ENCODE measurements at places on chromosomes 3 and 15.

GRCh38 chr3:18634461-18634860 is 209.3 kb upstream of the SATB1 start:
- no peak for ATAC-seq
- H3K27ac ChIP-seq, result no peak overlapping the region
- no peaks in the 10 kb centered on the region for H3K4me1 ChIP-seq
- no peak overlapping the region for H3K4me3 ChIP-seq

GRCh38 chr3:157441102-157441624 is 4.5 kb downstream of the PTX3 start:
- no peak overlapping the region for H3K27ac ChIP-seq
- H3K36me3 ChIP-seq, result no peaks in the 10 kb centered on the region
- ATAC-seq, result no peak
- no peaks in the 10 kb centered on the region for H3K4me1 ChIP-seq

GRCh38 chr3:171352387-171352935 is 107.7 kb downstream of the TNIK start:
- no peak for ATAC-seq
- H3K4me1 ChIP-seq, result peaks cover 39% of the 10 kb centered on the region
- H3K27me3 ChIP-seq, result no peaks in the 10 kb centered on the region

DNA sequence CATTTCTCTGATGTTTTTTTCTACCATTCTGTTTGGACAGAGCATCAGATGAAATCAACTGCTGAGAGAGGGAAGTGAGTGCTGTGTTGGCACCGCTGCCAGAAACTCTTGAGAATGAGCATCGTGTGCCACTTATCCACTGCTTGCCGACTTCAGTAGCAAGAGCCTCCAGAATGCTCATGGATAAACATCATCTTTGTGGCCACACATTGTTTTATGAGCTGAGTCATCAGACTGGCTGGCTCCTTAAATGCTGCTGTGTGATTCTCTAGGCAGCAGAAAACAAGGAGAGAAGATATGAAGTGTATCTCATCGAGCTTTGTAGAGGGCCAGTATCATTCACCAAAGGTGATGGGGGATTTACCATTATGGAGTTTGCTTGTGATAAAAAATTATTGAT is 3.4 kb upstream of the DOCK3 start:
- H3K27ac ChIP-seq, result no peak overlapping the region
- H3K4me3 ChIP-seq, result no peak overlapping the region
- H3K4me1 ChIP-seq, result peaks cover 5% of the 10 kb centered on the region
- H3K36me3 ChIP-seq, result no peaks in the 10 kb centered on the region

DNA sequence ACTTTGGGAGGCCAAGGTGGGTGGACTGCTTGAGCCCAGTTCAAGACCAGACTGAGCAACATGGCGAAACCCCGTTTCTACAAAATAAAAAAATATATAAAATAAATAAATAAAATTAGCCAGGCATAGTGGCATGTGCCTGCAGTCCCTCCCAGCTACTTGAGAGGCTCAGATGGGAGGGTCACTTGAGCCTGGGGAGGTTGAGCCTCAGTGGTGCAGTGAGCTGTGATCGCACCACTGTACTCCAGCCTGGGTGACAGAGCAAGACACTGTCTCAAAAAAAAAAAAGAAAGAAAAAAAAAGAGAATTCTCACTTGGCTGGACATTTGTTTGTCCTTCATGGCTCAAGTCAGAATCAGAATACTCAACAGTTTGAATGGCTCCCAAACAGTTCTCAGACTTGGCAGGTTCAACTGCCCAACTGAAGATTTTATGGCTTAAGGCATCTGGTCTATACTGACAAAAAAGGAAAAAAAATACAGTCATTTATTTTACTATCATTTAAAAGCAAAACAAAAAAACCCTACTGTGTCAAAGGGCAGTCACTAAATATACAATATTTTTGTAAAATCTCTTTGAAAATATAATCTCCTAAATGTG is 106.6 kb downstream of the FBXL22 start:
- peaks cover 32% of the 10 kb centered on the region for H3K36me3 ChIP-seq
- H3K4me3 ChIP-seq, result no peak overlapping the region
- peaks cover 12% of the 10 kb centered on the region for H3K4me1 ChIP-seq
- no peak overlapping the region for H3K27ac ChIP-seq

DNA sequence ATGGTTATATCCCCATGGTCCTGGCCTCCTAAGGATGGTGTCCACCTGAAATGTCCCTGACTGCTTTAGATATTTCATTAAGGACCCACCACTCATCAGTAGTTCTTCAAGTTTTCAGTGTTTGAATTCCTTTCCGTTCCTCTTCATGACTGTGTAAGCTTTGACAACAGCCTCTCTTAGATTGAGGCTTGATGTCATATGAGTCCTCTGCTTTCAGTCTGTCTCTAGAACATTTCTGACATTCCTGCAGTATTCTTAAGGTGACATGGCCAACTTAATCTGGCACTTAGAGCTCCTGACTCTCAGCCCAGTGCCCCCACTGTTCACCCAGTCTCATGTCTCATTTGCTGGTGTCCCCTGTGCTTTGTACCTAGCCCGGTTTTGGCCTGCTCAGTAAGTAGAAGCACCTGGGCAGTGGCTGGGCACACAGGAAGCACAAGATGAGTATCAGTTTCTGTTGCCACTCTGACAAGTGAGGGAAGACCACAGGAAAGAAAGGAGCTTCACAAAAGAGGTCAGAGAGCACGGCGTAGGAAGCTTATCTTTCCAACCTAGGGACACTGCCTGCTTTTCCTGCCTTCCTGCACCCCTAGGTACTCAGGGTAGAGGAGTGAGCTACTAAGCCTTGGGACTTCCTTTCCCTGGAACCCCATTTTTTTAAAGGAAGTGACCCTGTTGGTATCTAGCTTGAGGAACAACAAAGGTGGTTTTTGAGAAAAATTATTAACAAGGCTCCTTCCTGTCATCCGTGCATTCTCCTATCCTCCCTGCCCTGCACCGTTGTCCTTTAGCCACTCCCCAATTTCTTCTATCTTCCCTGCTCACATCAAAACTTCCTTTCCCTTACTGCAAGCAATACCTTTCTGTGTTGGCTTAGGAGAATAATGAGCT is 103.1 kb downstream of the KLHL25 start:
- H3K4me1 ChIP-seq, result peaks cover 60% of the 10 kb centered on the region
- H3K4me3 ChIP-seq, result peak overlapping the region; percentile 86
- ATAC-seq, result peak; percentile 57
- peaks cover 84% of the 10 kb centered on the region for H3K36me3 ChIP-seq
- no peaks in the 10 kb centered on the region for H3K27me3 ChIP-seq

DNA sequence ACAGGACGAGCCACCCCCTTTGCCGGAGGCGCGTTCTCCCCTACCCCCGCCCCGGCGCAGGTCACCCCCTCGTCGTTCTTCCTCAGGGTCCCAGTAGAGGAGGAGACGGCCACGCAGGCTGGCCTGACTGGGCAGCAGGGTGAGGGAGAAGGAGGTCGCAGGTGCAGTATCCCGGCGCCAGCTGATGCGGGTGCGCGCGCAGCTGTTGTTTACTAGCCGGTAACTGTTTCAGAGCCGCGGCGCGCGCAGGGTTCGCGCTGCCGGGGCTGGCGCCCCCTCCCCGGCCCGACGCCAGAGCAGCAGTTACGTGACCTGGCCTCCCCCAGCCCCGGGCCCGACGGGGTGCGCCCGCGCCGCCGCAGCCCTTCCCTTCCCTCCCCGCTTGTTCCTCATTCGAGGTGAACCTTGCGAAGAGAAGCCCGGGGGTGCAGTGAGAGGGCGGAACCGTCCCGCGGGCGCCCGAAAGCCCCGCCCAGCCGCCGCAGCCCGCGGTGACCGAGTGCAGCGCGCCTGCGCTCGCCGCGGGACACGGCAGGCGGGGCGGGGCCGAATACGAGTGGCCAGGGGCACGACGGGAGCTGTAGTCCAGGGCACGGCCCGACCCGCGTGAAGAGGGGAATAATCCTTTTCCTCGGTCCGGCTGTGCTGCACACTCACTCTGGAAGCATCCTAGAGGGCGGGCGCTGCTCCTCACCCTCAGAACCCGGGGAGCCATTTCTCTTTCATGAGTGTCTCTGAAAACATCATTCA is at the start of gene SLC12A6:
Gene SLC12A6, minus strand, starts transcription at position 225 of the 750 bp plus-strand sequence. CDS start 1,101 bp downstream, outside the sequence.
- H3K4me1 ChIP-seq, result peaks cover 30% of the 10 kb centered on the region
- no peak within 1 kb of the TSS for H3K4me3 ChIP-seq
- peak within 1 kb of the TSS; percentile 97 for H3K27ac ChIP-seq
- H3K27me3 ChIP-seq, result no peaks in the 10 kb centered on the region

- H3K4me3 ChIP-seq, result no peak overlapping the region
- H3K36me3 ChIP-seq, result no peaks in the 10 kb centered on the region
- H3K4me1 ChIP-seq, result no peaks in the 10 kb centered on the region
- H3K27me3 ChIP-seq, result peaks cover 4% of the 10 kb centered on the region
- no peak overlapping the region for H3K27ac ChIP-seq
Measured at GRCh38 chr3:154023148-154023547, 98.0 kb upstream of the ARHGEF26 start.

DNA sequence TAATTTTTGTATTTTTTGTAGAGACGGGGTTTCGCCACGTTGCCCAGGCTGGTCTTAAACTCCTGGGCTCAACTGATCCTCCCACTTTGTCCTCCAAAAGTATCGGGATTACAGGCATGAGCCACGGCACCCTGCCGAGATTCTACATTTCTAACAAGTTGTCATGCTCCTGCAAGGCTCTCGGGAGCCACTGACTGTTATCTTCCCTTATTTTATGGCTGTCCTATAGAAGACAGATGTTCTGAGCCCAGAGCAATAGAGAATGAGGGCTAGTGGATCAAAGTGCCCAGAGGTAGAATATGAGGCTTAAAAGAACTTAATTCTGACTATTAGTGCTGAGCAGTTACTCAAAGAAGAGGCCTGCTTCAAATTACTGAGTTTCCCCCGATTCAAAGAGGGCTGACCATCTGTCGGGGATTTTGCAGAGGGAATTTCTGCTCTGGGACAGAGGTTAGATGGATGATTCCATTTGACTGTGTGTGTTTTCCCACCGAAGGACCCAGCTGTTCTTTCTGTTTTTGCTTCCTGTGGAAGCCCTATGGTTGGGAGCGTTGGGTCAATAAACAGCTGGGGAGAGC is 39.5 kb downstream of the ITPR1 start:
- H3K4me1 ChIP-seq, result peaks cover 10% of the 10 kb centered on the region
- H3K27me3 ChIP-seq, result no peaks in the 10 kb centered on the region
- H3K36me3 ChIP-seq, result peaks cover 5% of the 10 kb centered on the region

DNA sequence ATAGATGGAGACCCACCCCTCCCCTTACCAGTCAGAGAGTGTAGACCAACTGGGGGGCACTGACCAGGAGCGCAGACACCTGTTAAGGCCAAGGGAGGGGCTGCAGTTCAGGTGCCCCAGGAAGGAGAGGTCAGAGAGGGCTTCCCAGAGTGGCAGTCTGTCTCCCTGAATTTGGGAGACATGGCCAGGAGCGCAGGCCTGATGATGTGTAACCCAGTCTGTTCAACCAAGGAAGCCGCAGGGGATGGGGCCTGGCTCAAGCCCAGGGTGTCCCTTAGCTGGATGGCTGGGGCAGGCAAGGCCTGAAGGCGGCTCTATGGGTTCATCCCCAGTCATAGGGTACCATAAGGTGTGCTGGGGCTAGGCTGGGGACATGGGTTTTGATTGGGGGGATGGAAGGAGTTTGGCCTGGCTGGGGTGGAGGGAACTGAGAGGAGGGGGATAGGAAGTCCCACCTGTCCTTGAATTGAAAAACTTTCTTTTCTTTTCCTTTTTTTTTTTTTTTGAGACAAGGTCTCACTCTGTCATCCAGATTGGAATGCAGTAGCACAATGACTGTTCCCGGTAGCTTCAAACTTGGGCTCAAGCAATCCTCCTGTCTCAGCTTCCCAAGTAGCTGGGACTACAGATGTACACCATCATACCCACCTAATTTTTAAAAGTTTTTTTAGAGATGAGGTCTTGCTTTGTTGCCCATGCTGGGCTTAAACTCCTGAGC is 75.7 kb downstream of the SMAD6 start:
- H3K36me3 ChIP-seq, result no peaks in the 10 kb centered on the region
- H3K4me1 ChIP-seq, result no peaks in the 10 kb centered on the region
- ATAC-seq, result no peak
- H3K27ac ChIP-seq, result no peak overlapping the region

- no peak overlapping the region for H3K27ac ChIP-seq
- no peak for ATAC-seq
- H3K36me3 ChIP-seq, result no peaks in the 10 kb centered on the region
- peaks cover 6% of the 10 kb centered on the region for H3K4me1 ChIP-seq
- no peak overlapping the region for H3K4me3 ChIP-seq
Measured at GRCh38 chr3:52183786-52184445, 14.0 kb upstream of the ALAS1 start.

GRCh38 chr3:195760345-195761122 is 39.8 kb downstream of the MUC20 start:
- peaks cover 6% of the 10 kb centered on the region for H3K4me1 ChIP-seq
- H3K27me3 ChIP-seq, result peaks cover 47% of the 10 kb centered on the region
- H3K36me3 ChIP-seq, result no peaks in the 10 kb centered on the region

DNA sequence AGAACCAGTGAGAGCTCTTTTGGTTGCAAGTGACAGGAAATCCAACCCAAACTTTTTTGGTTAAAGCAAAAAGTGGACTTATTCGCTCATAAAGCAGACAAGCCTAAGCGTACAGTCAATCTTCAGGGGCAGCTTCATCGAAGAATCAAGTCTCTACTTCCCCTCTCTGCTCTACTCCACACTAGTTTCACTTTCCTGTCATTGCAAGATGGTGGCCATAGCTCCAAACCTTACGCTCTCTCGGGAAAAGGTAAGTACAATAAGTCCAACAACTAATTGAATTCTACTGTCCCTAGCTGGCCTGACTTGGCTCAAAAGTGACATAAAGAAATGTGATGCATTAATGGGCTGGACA is 24.9 kb upstream of the ZNF710 start:
- H3K36me3 ChIP-seq, result no peaks in the 10 kb centered on the region
- no peaks in the 10 kb centered on the region for H3K4me1 ChIP-seq
- no peak for ATAC-seq
- no peaks in the 10 kb centered on the region for H3K27me3 ChIP-seq

DNA sequence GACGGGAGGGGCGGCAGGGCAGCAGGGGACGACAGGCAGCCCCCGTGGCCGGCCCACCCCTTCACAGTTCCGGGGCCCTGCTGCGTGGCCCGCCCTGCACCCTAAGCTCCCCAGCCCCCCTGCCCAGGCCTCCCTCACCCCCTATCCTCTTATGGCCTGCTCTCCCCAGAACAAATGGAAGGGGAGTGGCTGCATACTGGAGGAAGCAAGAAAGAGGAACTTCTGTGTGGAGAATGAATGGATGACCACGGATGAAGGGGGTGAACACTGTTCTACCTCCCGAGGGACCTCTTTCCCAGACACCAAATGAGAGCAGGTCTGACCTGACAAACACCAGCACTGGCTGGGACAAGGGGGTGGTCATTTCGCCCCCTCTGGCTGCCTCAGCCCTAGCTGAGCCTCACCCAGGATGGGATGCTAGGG is 25.0 kb downstream of the SEC61A1 start:
- H3K27me3 ChIP-seq, result no peaks in the 10 kb centered on the region
- peaks cover 56% of the 10 kb centered on the region for H3K36me3 ChIP-seq
- H3K4me1 ChIP-seq, result no peaks in the 10 kb centered on the region
- no peak overlapping the region for H3K4me3 ChIP-seq
- no peak overlapping the region for H3K27ac ChIP-seq
- no peak for ATAC-seq

Data from activated T-helper 17 cell treated with anti-CD3 and anti-CD28 coated beads, Interleukin-2, amount 50 U/mL, for 72 hours (primary cell).